ENCODE measurements at places on chromosomes 4 and X.
A peak's percentile ranks its signal among the peaks of the same experiment; 100 is the strongest.

DNA sequence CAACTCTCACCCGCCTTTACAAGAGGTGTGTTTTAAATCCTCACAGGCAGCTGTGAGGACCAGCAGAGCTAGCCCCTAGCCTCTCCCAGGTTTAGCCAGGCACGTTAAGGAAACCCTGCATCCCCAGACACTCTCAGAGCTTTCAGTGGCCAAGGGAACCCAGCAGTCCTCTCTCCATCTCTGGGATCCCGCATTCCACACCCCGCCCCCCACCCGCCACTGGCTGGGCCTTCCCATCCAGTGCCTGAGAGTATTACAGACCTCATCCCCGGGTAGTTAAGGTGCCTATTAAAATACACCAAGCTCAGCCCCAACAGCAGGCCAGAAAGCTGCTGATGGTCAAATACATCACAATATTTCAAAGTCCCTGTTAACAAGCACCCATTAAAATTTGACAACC, 256.2 kb downstream of the BCOR start:
- DNase-seq, result no peak

- no peak for DNase-seq
Observed at GRCh38 chrX:3526731-3527130, 180.3 kb upstream of the MXRA5 start.

DNA sequence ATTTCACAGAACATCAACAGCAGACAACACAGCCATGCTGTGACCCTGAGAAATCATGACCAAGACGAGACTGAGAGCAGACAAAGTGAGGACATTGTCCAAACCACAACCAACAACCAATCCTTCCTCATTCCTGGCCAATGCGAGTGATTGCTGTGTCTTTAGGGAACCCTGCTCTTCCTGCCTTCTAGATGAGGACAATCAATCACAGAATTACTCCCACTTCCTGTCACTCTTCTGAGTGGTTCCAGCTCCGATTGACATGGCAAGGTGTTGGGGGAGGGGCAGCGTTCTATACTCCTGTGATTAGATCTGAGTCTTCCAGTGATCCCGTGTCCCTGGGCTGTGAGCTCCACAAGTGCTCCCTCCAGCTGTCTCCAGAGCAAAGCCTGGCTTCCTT, 227.8 kb downstream of the STIM2 start:
- DNase-seq, result no peak

DNA sequence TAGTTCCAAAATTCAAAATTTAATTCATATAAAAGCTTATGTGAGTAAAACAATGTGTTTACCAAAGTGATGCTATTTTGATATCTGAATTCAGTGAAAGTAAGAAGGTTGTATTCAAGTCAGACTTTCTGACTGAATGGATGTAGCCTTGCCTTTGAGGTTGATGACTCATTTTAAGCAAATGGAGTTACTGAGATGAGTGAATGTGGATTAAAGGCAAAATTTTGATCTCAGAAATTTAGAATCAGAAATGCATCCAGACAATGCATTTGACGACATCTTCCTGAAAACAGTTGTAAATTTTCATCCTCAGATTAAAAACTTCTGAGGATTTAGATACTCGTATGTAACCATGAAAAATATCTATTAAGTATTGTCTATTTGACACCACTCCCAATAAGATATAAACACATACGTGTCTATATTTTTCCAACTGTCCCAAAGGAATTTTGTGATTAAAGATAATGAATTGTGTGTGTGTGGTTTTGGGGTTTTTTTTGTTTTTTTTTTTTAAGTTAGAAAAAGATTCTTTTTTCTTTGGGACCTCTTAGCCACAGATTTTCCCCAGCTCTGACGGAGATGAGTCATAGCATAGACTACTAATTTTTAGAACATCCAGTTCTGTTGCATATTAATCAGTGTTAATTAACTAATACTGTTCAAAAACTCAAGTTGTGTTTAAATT, 34.4 kb downstream of the NFKB1 start:
- DNase-seq, result no peak

DNA sequence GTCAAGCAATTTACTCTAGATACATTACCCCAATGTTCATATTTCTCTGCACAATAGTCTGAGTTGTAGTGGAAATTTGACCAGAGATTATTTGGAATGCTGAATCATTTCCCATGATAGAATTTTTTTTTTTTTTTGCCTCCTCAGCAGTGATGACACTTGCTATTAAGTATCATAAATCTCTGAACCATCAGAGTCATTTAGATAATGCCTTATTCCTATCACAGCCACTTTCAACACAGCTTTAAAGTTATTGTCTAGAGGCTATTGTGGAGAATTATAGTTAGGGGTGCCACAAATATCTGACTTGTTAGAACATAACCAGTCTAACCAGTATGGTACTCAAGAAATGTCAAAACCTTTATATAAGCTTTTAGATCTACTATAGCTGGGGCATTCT, 79.8 kb downstream of the LCORL start:
- DNase-seq, result no peak

DNA sequence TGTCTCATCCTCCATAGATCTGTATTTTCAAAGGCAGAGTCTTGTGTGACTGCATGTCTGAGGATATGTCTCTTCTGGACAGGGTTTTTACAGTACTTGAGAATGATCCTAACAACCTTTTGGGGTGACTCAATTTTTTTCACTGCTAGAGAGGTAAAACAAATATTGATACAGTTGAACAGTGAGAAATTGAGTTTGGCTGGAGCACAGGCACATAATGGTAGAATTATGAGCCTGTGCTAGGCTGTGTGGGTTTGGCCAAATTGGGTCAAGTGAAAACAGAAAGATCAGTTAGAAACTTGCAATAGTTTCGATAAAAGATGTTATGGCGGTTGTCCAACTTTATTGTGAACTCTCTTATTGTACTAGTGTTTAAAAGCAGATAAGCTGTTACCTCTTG, 23.3 kb upstream of the EOLA2 start:
- no peak for DNase-seq

DNA sequence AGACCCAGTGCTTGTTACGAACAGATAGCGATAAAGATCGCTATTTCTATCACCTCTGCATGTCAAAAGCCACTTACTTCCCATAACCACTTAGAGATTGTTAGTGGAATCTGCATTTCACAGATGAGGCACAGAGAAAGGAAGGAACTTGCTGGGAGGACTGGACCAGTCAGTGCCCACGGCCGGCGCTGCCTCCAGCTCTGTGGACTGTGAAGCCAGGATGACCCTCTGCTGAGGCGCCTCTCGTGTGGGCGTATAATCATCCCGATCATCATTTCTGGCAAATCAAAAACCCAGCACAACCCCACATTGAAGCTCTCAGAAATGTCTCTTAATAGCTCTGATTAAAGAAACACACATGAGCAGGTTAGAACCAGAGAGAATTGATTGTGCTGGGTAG, 61.5 kb upstream of the ADRA2C start:
- no peak for DNase-seq

- DNase-seq, result no peak
Observed at GRCh38 chr4:20592663-20593062, 107.6 kb upstream of the PACRGL start.

- no peak for DNase-seq
Observed at GRCh38 chr4:160403081-160403480, 1300.2 kb downstream of the RAPGEF2 start.

- DNase-seq, result no peak
Observed at GRCh38 chrX:4373791-4374190, 660.3 kb upstream of the PRKX start.

DNA sequence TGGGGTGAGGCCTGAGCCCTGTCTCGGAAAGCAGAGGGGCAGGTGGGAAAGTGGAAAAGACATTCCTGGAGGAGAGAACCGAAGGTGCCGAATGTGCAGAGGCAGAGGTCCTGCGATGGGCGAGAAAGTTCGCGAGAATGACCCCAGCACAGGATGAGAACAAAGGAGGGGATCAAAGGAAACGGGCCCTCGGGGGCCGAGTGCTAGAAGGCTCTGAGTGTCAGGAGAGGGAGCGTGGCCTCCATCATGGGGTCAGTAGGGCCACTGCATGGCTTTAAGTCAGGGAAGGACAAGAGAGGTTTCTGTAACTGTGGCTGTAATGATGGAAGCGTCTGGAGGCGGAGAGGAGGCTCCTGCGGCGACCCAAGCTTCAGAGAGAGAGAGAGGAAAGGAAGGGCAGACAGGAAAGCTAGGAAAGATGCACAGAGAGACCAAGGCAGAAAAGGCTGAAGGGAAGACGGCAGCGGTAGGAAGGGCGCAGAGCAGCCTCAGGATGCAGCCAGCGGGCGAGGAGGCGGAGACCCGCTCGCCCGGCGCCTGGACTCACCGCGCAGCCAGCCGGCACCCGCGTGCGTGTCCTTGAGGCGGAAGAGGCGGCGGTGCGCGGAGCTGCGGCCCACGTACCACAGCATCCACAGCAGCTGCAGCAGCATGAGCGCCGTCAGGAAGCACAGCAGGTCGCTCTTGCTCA, 669 bp downstream of the OTOP1 start:
- no peak for DNase-seq

DNA sequence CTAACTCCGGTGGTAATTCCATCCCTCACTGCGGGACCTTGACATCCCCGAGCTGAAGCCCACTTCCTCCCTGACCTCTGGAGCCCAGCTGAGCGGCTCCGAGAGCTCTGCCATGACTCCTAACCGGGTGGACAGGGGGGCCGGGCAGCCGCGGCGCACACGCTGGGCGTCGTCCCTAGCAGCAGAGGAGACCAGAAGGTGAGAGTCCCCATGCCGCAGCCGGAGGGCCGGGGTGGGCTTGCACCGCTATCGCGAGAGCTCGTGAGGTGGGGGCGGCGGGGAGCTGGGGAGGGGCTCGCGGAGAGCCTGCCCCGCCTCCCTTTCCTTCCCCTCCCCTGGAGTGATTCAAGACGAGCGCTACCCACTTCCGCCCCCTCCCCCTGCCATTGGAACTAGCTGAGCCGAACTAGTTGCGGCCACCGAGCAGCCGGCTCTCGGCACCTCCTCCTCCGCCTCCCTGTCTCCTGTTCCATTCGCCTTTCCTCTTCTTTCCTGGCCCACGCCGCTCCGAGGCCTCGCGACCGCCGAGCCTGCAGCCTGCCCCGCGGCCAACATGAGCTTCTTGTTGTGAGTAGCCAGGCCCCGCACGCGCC, at the start of gene MOB1B:
Gene MOB1B, plus strand, starts transcription at position 386 of the 593 bp plus-strand sequence. Its CDS starts 168 bp downstream, at position 554.
- peak; percentile 72 for DNase-seq

GRCh38 chr4:102629673-102630072, 128.5 kb downstream of the NFKB1 start:
- no peak for DNase-seq

DNA sequence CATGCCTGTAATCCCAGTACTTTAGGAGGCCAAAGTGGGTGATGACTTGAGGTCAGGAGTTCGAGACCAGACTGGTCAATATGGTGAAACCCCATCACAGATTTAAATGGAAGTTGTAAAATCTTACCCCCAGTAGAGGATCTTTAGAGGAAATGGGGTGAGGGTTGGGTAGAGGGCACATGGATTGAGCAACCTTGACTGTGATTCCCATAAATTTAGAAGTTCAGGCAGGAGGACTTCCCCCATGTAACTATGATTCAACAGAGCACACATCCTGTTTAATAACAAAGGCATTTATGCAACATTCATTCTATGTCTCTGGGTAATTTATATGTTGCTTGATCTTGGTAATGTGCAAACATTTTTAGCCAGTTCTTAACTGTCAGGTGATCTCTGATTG, 143.1 kb downstream of the RBM47 start:
- no peak for DNase-seq

GRCh38 chrX:129980540-129981199, 1.8 kb upstream of the BCORL1 start:
- peak; percentile 19 for DNase-seq

- DNase-seq, result no peak
Observed at GRCh38 chrX:44935172-44935571, 62.2 kb downstream of the KDM6A start.

All from activated T-helper 9 cell treated with anti-CD3 and anti-CD28 coated beads, Interleukin-2, amount 50 U/mL, for 16 hours (primary cell).